ENCODE measurements at places on chromosomes 1 and 21.

DNA sequence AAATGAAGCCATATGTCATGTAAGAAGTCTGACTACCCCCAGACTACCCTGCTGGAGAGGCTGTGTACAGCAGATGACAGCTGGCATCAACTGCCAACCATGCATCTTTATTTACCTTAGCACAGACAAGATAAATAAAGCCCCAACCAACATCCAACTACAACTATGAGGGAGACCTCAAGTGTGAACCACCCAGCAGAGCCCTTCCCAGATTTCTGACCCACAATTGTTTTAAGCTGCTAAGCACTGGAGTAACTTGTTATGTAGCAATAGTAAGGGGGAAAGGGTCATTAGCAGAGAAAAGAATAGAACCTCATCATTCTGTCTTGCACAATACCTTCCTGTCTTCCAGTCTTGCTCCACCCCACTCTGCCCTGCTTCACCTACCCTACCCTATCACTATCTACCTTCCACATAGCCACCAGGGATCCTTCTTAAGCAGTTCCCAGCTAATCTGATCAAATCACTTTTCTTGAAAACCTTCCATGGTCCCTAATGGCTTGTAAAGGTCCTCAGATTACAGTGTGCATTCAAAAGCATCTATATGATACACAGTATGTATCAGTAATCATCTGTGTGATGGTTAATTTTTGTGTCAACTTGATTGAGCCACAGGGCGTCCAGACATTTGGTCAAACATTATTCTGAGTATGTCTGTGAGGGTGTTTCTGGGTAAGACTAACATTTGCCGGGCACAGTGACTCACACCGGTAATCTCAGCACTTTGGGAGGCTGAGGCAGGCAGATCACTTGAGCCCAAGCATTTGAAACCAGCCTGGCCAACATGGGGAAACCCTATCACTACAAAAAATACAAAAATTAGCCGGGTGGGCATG lies 19.6 kb upstream of the RBM15 start:
- no peak for DNase-seq

GRCh38 chr1:219629296-219629880 lies 16.5 kb upstream of the ZC3H11B start:
- DNase-seq: peak; percentile 9

DNA sequence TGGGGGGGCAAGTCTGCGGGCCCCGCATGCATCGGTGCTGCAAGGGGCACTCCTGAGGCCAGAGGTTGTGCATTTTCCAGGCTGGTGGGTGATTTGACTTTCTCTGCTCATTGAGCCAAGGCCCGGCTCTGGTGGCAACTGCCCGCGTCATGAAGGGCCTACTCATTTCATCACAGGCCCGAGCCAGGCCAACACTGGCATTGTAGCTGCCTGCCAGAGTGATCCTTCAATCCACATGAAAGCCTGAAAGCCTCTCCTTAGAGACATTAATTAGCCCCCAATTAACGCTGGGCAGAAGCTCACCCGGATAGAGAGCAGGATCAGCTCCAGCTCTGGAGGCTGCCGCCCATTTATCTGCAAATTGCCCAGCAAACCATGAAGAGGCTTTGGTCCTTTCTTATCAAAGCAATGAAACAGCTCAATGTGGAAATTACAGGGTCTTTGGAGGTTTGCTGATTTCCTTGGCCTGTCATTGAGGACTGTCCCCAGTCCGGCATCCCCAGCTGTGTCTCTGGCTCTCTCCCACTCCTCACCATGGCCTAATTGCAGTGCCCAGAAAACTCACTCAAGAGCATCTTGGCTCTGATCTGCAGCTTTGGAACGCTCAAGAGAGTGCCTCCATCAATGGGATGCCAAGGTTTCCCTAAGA lies 50.4 kb upstream of the STUM start:
- DNase-seq: no peak

DNA sequence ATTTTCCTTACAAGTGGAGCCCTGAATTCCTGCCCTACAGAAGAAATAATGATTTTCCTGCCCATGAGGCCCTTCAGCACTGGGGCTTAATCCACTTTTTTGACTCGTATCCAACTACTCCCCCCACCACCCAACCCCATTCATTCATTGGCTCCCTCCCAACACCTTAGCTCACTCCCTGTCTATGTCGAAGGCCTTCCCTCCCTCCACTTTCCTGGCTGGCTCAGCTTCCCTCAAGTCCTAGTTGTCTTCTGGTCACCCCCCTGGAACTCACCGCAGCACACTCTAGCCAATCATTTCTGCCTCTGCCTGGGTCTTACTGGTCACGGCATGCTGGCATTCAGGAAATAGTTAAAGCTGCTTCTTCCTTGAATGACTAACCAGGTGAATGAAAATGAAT lies 118.9 kb downstream of the PGBD5 start:
- DNase-seq: no peak

GRCh38 chr1:150749720-150750311 lies 15.8 kb downstream of the CTSS start:
- DNase-seq: no peak

GRCh38 chr1:109628540-109629321 lies 9.1 kb downstream of the AMPD2 start:
- DNase-seq: no peak

GRCh38 chr1:230768903-230769570 lies 21.8 kb downstream of the CAPN9 start:
- peak; percentile 50 for DNase-seq

DNA sequence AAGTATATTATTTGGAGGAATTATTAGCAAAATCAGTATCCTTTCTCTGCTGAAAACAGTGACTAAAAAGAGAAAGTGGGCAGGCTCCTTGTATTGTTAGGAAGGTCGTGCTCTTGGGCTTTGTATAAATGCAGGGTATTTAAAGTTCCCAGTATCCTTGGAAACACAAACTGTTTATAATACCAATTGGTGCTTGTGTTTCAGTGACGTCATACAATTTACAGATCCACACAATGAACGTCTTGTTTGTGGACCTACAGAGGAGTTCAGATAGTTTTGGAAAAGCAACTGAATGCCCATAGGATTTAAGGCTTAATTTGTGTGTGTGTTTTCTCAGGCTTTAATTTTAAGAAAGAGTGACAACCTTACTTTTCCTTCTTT lies 168.2 kb downstream of the RASAL2 start:
- DNase-seq: no peak
